ENCODE measurements at places on chromosomes 4 and X.

DNA sequence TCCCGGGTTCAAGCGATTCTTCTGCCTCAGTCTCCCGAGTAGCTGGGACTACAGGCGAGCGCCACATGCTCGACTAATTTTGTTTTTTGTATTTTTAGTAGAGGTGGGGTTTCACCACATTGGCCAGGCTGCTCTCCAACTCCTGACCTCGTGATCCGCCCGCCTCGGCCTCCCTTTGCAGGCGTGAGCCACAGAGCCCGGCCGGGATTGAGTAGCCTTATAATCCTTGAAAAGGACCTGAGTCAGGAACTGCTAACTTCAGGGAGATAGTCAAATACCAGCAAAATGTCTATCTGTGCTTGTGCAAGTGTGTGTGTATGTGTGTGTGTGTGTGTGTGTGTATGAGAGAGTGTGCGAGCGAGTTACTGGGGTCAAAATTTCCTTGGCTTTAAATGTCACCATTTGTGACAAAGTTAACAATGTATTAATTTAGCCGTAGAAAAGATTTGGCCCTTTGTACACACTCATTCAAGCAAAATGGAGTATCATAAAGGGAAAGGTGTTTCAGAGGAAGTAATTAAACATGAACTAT is 1.8 kb upstream of the KDM6A start:
- no peak for DNase-seq

DNA sequence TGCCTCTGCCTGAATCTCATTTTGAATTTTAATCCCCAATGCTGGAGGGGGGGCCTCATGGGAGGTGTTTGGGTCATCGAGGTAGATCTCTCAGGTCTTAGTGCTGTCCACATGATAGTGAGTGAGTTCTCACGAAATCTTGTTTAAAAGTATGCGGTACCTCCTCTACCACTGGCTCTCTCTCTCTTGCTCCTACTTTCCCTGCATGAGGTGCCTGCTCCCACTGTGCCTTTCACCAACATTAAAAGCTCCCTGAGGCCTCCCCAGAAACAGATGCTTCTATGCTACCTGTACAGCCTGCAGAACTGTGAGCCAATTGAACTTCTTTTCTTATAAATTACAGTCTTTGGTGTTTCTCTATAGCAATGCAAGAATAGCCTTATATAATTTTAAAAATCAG is 560.7 kb upstream of the CPEB2 start:
- no peak for DNase-seq

DNA sequence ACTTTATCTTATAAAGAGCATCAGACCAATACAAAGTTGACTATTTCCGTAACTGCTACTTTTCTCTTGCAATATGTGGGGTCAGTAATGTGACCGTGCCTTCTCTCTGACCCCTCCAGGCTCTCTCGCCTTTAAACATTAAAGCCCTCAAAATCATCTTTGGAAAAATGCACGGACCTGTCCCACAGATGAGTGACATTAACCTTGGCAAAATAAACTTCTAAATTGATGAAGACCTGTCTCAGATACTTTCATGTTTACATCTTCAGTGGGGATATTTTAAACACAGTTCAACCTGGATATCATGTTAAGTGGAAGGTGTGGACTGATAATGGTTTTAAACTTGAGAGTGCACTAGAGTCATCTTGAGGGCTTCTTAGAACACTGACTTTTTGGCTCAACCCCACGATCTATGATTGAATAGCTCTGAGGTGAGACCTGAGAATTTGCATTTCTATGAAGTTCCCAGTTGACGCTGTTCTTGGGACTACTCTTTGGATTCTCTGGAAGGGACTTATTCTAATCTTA is 26.7 kb upstream of the CXCL3 start:
- DNase-seq = no peak

DNA sequence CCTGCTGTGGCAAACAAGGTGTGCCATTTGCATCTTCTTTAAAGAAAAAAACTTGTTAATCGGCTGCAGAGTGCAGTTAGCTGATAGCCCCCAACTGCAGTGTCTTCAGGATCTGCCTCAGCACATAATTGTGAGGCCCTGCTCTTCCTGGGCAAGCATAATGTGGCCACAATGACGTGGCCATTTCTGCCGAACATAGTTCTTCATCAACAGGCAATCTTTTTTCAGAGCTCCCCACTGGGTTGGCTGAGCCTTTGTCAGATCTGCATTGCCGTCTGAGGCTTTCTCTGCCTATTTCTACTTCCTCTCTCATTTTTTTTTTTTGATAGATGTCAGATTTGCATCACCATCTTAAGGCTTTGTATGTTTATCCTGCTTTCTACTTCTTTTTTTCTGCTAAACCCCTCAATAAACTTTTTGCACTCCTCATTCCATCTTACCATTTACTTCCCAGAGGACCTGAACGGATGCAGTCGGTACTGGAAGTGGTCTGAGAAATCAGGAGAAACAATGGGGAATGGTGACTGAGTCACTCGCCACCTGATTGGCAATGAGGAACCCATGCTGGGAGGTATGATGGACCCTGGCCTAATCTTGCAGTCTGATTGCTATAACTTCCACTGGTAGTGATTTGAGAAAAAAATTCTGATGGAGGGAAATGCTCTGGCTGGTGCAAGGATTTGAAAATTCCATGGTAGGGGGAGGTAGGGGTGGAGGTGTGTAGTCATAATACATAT is 21.2 kb upstream of the TAB3 start:
- DNase-seq = no peak

Data from coronary artery (tissue), 2 donors.